ENCODE measurements at places on chromosomes 16 and 17.

- peak; percentile 72 for DNase-seq
These were observed 1.1 kb downstream of the VAT1 start for GRCh38 chr17:43020789-43021740.

DNA sequence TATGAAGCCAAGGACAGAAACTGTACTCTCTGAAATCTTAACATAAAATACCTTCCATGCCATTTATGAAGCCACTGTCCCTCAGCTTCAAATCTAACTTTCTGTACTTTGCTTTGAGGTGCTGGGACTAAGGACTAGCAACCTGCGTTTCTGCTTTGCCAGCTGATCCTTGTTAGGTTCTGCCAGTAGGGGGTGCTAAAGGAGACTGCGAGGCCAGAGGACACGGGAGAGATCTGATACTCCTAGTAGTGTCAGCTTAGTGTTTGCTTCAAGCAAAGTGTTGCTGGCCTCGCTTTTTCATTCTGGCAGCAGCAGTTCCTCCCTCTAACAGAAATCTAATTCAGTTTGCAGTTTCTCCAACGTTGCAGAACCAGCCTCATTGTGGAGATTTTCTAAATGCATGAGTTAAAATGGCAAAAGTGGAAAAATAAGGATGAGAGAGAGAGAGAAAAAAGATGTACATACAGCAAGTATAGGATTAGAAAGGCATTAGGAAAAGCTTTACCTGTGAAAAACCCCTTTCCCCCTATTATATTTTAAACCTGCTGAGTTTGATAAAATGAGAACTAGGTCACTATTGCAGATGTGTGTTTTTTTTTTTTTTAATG, 297.5 kb downstream of the CA10 start:
- DNase-seq, result no peak

- DNase-seq, result no peak
These were observed 2.3 kb downstream of the TMEM107 start for GRCh38 chr17:8173871-8174322.

DNA sequence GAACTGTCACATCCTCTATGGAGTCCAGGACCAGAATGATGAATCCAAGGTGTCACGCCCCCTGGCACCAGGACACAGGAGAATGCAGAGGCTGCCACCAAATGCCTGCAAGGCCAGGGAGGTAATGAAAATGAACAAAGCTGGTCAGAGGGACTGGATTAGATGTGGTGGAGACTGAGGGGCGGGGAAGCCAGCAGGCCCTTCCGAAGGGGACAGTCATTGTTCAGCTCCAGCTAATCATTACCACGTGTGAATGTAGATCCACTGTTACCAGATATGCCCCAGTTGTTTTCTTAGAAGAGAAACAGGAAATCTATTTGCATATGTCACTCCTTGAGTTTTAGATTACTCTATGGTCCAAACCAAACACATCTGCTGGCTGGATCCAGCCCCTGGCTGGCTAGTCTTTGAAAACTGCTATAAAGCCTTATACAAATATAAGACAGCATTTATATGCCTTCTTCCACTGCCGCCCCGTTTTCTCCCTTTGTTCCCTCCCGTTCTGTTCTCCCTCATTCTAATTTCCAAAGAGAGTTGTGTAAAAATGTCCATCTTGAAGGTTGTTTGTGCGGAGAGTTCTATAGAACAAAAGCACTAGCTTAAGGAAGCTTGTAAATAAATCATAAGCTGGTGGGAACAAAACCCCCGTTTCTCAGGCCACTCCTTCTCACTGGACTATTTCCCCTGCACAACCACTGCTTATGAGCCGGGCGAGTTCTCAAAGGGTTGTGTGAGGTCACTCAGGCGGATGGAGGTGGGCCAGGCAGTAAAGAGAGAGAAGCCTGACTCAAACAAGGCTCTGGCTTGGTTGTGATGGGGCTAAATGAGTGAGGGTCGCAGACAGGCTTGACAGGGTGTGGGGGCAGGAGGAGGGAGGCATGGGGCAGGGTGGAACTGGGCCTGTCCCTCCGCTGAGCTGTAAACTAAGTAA, 14.2 kb downstream of the CRYM start:
- peak; percentile 13 for DNase-seq

DNA sequence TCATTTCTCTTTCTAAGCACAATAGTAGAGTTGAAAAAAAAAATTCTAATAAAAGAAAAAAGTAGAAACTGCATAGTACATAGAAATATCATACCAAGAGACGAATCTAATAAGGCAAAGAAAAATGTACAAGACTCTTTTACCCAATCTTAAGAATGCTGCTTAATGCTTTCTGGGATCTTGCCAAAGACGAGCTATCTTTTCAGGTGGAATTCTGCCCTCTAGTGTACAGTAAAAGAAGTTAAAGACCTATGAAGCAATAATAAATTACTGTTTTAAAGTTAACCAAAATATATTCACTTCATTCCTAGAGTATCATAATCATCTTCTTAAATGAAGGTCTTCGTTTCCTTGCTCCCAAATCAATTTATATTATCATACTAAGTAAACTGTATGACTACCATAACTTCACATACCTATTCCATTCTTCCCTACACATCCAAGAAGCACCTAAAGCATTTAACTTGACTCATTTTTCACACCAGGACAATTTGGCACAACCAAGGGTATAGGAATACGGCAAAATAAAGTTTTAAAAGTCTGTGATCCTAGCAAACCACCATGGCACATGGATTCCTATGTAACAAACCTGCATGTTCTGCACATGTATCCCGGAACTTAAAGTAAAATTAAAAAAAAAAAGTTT, 47.7 kb downstream of the CFDP1 start:
- DNase-seq, result peak; percentile 63

GRCh38 chr17:73470316-73470826, 158.6 kb upstream of the CDC42EP4 start:
- no peak for DNase-seq

- DNase-seq, result no peak
These were observed 345.6 kb downstream of the CPPED1 start for GRCh38 chr16:12458051-12458450.

- peak; percentile 27 for DNase-seq
These were observed 5.4 kb downstream of the TPSD1 start for GRCh38 chr16:1261131-1261892.

GRCh38 chr17:66712453-66712852, 122.5 kb upstream of the CACNG5 start:
- no peak for DNase-seq

DNA sequence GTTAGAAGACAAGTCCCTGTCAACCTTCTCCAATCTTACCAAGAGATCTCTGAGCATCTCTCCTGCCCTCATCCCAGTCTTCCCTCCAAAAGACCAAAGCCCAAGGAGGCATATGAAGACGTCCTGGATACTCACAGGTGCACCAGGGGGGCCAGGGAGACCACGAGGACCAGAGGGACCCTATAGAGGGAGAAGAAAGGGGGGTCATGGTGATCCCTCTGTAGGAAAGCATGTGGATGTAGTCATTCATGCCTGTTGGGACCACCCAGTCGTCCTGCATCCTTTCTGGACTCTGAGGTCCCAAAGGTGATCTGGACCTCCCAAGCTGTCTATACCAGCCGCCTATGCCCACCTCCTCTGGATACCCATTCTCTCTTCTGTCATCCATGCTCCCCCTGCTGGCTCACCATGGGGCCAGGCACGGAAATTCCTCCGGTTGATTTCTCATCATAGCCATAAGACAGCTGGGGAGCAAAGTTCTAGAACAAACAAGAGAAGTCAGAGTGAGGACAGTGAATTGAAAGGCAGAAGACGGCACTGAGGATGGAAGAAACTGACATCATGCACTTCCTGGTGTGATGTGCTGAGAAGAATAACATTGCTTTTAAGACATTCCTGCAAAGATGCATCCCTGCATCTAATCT, 3.3 kb downstream of the COL1A1 start:
- no peak for DNase-seq

GRCh38 chr16:71929048-71929447, 33.7 kb downstream of the IST1 start:
- DNase-seq, result peak; percentile 79

- no peak for DNase-seq
These were observed 56.0 kb upstream of the FA2H start for GRCh38 chr16:74830648-74831047.

GRCh38 chr17:63446753-63447470, 806 bp upstream of the CYB561 start:
- DNase-seq, result peak; percentile 68

DNA sequence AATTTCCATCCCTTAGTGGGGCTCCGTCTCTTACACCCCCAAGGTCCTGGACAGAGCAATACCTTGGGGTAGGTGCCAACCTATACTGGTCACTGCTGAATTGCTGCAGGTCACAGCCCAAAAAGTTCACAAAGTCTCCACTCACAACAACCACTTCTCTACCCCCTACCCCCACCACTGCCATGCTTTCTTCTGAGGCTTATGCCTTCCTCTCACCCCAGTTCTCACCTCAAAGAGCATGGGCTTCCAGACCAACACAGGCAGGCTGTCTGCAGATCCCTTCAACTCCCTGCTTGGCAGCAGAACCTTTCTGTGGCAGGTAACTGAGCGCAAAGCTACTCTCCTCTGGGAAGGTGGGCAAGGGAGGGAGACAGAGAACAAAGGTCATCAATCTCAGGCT, 35.5 kb downstream of the C16orf78 start:
- DNase-seq, result no peak

GRCh38 chr17:42199416-42200011, 5.2 kb upstream of the GHDC start:
- no peak for DNase-seq

- DNase-seq, result peak; percentile 72
These were observed 4.8 kb downstream of the PPM1D start for GRCh38 chr17:60604686-60605334.

DNA sequence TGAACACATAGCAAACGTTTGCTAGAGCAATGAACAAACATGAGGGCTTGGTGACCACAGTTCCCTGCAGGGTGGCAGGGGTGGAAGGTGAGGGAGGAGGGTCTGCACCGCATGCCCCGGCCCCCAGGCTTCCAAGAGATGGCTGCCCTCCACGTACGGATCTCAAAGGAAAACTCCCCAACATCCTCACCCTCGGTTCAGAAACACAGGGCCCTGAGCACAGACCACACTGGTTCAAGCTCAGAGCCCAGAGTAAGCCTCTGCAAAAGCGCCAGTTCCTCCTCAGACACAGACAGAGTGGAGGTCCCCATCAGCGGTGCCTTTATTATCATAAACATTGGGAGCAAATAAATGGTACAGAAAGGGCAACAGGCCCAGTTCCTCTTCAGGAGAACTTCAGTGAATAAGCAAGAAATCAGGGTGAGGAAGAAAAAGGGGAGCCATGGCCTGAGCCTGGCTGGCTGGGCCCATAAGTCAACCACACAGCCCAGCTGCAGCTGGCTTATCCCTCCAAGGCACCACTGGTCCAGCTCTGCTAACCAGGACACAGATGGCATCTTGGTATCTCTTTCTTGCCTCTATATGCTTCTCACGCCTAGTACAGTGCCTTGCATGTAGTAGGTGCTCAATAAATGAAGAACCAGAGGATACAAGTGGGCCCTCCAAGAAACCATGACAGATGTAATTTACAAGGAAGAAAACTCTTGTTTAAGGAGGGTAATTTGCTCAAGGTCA, 11.0 kb downstream of the MPO start:
- DNase-seq, result no peak

Measured in Daoy (cell line).